ENCODE measurements at places on chromosomes 4 and X. TPM values are rescaled to one million over a fixed set of nuclear protein-coding genes. Genes with fewer than 3 reads are reported as not detected.

- DNase-seq, result no peak
These were observed 323.3 kb downstream of the DCTD start for GRCh38 chr4:182593864-182594263.

GRCh38 chrX:49237060-49237459 is 1.8 kb downstream of the CCDC22 start:
- DNase-seq, result peak; percentile 77

DNA sequence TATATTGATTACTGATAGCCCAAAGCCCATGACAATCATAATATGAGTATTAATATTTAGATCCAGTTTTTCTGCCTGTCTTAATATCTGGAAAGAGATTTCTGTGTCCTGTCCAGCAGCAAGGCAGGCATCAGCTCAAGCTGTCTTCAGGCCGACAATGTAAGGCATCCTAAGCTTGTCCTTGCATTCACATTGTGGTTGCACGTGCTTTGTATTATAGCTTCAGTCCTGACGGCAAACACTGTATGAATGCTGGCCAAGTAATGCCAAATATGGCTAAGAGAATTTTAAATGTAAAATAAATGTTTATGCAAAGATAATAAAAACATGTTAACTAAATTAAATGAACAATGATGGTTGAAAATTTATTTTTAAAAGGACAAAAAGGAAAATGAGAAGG is 255.7 kb upstream of the RPS6KA3 start:
- DNase-seq, result no peak

DNA sequence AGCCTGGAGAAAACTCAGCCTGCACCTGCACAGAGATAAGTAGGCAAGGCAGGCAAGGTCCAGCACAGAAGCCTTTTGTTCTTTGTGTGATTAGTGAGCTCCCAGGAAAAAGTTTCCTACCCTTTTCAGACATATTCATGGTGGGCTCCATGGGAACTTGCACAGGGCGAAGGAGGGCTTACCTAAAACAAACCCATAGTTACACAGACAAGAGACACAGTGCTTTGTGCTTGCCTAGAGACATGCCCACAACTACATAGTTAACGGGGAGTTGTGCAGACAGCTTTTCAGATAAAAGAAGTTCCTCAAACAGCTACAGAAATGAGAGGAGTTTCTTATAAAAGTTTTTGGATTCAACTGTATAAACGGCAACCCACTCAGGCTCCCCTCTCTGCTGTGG is 180.5 kb downstream of the GLUD2 start:
- DNase-seq, result no peak

Gene GRIA2
- not detected for total RNA-seq

Gene CENPE
- total RNA-seq, result 0.51 TPM

Gene OTUD6A
- total RNA-seq, result not detected

Gene GASK1B
- total RNA-seq, result 68.6 TPM

Gene ZFP92
- total RNA-seq, result 0.65 TPM

GRCh38 chr4:168683595-168683994 is 186.7 kb downstream of the PALLD start:
- DNase-seq, result no peak

DNA sequence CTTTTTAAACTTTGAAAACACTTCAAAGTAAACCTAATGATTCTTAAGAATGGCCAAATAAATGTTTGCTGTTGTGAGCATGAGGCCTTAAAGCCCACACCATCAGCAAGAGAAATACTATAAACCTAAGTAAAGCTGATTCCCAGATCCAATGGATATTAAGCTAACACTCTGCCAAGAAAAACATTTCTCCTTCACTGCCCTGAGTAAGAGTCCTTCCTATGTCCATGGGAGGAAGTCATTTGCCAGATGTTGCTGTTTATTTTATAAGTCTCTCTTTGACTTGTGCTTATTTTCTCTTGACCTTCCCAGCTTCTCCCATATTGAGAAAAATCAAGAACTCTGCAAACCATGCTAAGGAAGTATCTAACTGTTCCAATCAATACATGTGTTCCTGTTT is 154.3 kb upstream of the EDNRA start:
- DNase-seq, result no peak

DNA sequence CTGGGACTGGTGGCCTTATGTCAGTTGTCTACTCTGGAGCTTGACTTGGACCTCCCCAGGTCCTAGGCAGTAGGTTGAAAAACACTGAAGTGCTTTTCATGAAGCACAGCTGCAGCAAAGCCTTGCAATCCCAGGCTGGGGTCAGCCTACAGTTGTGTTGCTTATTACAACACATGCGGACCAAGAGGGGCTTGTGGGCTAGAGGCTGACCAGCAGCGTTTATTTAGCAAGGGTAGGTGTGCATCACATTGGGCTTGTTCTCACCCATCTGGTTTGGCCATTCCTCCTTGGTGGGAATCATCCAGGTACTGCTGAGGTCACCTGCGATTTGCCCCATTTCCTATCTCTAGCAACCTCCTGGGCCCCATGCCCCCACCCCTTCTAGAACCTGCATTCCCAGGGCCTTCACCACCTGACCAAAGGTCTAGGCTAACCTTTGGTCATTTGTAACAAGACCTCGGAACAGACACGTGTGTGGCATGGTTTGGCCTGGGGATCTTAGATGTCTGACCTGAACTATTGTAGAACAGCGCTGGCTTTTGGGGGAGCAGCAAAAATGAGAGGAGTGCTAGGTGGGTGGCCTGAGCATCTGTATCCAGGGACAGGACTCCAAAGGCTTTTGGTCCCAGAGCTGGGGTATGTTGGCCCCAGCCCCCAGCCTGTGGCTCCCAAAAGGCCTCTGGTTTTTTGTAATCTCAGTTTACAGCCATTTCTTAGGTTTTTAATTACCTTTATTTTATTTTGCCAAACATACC is 3.0 kb downstream of the RPL10 start:
- DNase-seq, result no peak

GRCh38 chr4:145804116-145804515 is 124.2 kb downstream of the C4orf51 start:
- DNase-seq, result no peak

- DNase-seq, result no peak
These were observed 9.7 kb downstream of the TSPAN7 start for GRCh38 chrX:38571058-38571457.

GRCh38 chr4:5338531-5338930 is 287.3 kb downstream of the STK32B start:
- no peak for DNase-seq

DNA sequence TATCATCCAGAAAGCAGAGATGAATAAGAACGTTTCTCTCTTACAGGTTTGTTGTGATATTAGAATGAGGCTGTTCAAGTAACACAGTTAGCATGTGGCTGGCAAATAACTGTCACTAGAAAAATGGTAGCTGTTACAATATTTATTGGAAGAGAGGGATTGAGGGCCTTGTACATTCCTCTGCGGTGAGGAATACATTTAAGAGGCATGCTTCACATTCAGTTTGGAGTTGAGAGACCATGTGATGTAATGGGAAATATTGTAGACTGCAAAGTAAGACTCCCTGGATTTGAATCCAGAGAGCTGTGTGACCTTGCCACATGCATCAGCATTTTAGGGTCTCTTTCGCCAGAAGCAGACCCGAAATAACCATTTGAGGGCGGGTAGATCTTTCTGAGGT is 104.8 kb upstream of the KIT start:
- DNase-seq, result no peak

Gene RIPPLY1
- not detected for total RNA-seq

DNA sequence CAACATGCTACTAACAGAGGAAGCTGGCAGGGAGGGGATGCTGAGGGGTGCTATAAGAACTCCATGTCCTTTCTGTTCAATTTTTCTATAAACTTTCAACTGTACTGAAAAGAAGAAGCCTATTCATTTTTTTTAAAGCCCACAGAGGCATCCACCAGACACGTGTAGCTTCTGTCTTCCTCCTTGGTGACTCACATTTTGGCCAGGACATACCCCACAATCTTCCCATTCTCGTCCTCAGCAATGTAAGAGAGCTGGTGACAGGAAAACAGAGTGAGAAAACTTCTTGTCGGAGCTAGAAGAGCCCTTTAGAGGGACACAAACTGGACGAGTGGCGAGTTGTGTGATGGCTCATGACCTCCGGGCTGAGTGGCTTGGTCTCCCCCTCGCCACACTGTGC is 1.1 kb downstream of the NAA10 start:
- DNase-seq, result no peak
